ENCODE measurements at places on chromosomes 2 and 18.

DNA sequence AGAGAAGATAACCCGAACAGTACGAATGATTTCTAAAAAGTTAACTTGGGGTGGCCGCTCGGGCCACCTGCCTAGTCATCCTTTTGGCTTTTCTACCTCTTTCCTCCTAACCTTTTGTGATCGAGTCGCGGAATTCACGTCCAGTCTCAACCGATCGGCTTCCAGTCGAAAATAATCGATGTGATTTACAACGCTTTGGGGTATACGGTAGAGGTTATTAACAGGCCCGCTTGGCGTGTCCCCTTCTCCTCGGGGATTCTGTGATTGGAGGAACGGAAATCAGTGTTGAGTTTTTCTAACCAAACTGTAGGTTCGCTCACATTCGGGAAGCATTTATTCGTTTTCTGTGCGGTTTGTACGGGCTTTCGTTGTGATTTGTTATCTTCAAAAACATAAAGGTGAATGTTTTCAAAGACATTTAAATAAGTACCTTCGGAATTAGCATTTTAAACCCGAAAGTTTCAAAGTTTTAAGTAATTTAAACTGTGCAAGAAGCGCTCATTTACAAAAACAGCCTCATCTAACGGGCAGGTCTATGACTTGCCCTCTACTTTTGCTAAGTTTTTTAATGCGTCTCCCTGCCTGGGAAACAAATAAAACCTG, 588 bp upstream of the FOXI3 start:
- peak; percentile 24 for DNase-seq

- DNase-seq: no peak
Measured at GRCh38 chr2:58042486-58042970, 4.1 kb upstream of the VRK2 start.

GRCh38 chr2:234606896-234607295, 110.0 kb upstream of the ARL4C start:
- DNase-seq: no peak

DNA sequence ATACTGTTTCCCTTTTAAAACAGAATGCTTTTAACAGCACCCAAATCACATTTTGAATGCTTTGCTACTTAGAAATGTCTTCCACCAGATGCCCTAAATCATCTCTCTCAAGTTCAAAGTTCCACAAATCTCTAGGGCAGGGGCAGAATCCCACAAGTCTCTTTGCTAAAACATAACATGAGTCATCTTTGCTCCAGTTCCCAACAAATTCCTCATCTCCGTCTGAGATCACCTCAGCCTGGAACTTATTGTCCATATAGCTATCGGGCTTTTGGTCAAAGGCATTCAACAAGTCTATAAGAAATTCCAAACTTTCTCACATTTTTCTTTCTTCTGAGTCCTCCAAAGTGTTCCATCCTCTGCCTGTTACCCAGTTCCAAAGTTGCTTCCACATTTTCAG, 1374.5 kb upstream of the NXPH2 start:
- no peak for DNase-seq

- peak; percentile 48 for DNase-seq
Measured at GRCh38 chr2:37326285-37326684, 1.7 kb upstream of the PRKD3 start.

DNA sequence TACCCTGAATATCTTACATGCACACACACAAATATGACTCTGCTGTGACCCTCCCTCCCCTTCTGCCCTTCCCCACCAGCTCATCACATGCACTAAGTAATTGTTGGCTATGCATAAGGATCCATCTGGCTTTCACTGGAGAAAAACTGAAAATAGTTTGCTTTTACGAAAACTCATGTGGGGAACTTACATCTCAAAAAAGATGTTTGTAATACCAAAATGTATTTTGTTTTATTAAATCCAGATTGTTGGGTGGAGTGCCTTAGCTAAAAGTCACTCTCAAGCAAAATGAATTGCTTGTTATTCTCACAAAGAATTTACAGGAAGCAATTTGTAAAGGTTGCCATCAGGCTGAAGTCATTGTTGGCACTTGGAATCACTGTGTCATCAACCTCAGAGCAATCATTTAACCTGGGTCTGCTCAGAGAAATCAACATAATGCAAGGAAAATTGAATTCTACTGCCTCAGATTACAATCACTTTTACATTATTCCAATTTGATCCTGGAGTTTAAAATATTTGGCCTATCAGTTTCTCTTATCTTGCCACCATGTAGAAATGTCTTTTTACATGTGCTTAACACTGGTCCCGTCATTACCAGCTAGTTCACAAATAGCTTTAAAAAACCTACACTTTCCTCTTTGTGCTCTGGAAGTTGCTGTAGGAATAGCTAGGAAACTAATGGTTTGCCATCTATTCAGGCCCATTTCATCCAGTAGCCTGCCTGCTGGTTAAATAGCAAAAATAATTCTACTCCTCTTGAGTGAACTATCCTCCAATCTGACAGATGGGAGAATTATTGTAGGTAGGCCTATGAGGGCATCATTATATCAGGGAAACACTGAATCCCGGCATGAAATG, 90.3 kb upstream of the TMEM17 start:
- peak; percentile 76 for DNase-seq

DNA sequence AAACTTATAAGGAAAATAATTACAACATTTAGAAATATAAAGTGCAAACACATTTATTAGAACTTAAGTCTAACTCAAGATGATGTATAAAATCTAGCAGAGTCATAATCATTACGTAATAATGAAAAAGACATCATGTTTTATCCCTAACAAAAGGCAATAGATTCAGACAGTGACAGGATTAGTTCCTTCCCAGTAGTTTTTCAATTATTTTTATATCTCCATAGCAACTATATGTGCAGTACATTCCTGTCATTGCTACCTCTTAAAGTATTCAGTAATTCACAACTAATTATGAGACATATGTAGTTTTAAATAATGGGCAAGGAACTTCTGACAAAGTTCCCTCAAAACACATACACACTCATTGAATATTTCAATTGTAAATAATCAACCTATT, 687.9 kb downstream of the CCDC85A start:
- DNase-seq: no peak

DNA sequence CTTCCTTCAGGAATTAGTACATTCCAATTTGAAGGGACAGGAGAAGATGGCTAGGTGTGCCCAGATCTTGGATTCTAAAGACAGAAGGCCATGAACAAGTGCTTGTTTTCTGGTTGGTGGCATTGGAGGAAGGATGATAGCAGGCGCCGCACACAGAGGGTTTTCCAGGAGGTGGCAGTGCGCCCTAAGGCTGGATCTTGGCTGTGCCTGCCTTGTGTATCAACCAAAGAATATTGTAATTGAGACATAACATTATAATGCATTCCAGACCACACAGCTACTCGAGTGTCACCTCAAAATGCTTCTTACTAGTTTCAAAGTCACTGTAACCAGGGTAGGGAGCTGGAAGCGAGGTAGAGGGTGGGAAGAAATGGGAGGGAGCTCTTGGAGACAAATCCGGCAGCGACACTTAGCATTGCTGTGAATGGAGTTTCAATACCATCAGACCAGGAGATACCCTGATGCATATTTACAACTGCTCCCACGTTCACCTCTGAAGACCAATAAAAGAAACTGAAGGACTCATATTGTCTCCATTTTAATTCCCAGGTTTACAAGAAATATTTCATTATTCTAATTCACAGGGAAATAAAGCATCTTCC, 42.5 kb downstream of the CPO start:
- DNase-seq: peak; percentile 82

DNA sequence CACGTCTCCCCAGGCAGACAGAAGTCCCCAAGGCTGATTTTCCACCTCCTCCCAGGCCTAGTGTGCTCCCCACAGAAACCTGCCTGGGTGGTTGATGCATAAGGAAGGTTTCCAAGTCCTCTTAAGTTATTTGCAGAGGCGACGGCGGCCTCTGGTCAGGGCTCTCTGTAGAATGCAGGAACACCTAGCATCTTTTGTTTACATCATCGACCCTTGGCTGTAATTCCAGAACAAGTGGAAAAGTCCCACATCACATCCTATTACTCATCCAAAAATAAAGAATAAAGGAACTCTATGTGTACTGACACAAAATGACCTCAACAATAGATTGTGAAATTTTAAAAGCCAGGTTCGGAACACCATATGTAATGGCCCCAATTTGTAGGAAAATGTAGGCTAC, 211.1 kb downstream of the ALPK2 start:
- no peak for DNase-seq

DNA sequence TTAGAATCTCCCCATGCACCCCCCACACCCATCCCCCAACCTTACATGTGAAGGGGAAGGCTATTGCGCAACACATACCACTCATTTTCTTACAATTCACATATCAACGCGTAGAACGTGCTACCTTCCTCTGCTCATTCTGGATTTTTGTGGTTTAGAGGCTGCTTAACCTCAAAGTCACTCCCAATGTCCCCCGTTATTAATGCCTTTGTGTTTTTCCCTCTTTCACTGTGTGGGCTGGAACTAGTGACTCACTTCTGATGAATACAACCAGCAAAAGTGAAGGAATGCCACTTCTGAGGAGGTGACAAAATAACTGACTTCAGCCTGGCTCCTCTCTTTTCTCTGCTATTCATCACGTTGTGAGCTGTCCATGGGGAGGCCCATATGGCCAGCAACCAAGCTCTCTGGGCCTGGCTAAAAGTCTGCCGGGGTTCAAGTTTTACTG, 342.5 kb upstream of the NXPH2 start:
- no peak for DNase-seq

DNA sequence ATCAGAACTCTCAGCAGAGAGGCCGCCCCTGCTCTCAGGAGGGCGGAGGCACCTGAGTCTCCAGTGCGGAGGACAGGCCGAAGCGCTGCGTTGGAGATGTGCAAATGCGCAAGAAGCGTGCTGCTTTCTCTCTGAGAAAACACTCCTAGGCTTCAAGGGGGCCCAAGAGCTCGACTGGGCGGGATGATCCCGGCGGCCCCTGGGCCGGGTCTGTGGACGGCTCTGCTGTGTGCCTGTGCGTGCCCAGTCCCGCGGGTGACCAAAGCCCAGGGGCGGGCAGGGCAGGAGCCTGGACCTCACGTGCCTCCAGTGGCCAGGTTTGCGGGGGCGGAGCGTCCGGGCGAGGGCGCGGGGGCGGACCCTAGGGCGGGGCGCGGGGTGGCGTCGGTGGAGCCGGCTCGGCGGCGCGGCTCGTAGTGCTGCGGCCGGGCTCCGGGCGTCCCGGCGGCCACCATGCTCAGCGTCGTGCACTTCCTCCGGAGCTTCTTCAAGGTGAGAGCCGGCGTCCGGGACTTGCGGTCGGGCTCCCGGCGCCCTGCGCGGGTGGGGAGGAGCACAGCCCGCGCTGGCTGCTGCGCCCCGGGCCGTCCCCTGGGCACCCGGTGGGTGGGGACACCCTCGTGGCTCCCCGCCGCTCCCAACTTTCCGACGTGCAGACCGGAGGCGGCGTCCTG, at the start of gene ARHGEF4:
TSS of gene ARHGEF4 (plus strand) at position 414 of the 674 bp plus-strand sequence. CDS start at position 454, 40 bp downstream.
- no peak for DNase-seq

GRCh38 chr2:24814516-24814915, 21.3 kb downstream of the CENPO start:
- no peak for DNase-seq

- peak; percentile 51 for DNase-seq
Measured at GRCh38 chr2:3492951-3493614, 26.2 kb downstream of the ADI1 start.

- DNase-seq: no peak
Measured at GRCh38 chr18:2707551-2708168, 52.1 kb downstream of the SMCHD1 start.

DNA sequence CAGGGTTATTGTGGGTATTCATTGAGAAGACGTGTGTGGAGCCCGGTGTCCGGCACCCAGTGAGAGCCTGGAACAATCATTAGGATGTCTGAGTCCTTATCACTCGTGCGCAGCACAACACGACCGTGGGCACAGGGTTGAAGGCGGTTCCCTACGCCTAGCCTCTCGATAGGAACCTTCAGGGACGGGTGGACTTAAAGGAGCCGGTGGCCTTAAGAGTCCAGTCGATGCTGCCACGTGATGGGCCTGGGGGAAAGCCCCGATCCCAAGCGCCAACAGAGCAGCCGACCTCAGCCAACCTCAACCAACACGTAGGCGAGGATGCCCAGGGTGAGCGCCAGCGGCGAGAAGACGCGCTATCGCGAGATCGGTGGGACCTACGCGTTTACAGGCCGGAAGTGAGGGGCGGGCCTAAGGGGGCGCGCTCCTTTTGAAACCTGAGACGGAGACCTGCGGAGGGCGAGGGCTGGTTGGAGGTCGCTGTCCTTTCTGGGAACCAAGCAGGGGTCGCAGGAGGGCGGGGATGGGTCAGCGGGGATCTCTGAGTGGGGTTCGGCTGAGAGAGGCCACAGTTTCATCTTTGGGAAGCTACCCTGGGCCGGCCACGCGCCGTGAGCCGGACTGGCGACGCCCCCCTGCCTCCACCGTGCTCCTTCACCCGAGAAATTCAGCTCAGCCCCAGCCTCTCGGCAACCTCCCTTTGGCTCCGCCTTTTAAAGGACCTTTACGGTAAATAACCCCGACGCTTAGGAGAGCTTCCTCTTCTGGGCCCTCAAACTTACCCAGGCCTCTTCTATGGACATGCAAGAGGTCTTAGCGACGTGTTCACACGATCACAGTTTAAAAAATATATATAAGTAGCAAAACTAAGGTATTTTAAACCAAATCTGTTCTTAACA, 28.3 kb downstream of the WNT10A start:
- peak; percentile 90 for DNase-seq

DNA sequence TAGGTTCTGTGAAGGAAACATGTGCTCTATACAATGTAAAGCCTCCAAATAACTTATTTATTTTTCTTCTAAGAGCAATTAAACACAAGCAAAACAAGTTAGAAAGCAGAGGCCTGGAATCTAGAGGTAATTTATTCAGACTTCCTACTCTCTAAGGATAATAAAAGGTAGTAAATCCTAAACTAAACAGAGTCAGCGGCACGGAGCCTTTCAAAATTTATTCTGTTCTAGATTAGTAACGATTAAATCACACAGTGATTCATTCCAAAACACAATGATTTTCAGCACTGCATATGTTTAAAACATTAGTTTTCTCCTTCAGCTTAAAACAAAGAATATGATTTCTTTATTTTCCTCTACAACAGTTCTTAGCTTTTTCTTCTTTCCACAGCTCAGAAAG, 160.9 kb downstream of the FBXO15 start:
- DNase-seq: no peak

GRCh38 chr2:47815764-47816163, 32.8 kb downstream of the MSH6 start:
- DNase-seq: no peak

DNA sequence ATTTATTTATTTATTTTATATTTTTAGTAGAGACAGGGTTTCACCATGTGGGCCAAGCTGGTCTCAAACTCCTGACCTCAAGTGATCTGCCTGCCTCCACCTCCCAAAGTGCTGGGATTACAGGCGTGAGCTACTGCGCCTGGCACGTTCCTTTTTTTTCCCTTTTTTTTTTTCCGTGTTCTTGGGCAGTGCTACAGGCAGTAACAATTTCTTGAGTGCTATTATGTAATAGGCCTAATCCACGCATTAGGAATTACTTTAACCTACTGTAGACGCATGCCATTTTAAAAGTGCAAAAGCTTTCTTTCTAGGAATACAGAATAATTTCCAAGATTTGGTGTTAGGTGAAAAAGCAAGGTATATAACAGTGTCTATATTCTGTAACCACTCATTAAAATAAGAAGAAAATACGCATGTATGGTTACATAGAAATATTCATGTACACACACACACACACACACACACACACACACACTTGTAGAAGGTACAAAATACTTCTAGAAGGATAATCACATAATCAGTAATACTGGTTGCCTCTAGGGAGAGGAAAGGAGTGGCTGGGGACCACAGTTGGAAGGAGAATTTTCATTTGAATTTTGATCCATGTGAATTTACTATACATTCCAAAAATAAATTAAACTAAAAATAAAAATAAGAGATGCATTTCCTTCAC, 92.3 kb downstream of the METTL8 start:
- DNase-seq: no peak

All from femur (tissue), 1 donor.